ENCODE measurements at places on chromosomes 16 and 17.
A peak's percentile ranks its signal among the peaks of the same experiment; 100 is the strongest.

DNA sequence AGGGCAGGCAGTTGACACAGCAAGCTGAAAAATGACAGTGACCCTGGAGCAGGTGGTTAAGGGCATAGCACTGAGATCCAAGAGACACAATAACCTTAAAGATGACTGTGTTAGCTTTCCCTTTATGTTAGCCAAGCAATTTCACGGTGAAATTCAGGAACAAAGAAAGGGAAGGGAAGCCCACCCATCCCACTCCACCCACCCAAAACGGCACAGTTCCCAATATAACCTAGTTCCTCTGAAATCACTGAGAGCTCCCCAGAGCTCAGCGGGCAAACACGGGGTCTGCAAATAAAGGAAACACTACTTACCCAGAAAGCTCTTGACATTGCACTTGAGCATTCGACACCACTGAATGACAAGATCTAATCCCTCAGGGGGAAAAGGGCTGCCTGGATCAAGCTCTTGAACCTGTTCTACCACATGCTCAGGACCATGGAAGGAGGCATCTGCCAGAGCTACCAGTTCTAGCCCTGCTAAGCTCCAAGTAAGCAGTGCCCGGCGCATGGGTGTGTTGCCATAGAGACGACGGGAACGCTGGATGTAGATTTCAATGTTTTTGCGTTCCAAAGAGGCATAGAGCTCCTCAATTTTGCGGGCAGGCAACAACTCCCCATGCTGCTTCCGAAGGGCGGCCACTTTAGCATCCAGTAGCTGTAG lies 10.6 kb downstream of the BLTP2 start:
- no peak for DNase-seq

- DNase-seq, result no peak
These were observed 65.1 kb upstream of the MED9 start for GRCh38 chr17:17411692-17412091.

DNA sequence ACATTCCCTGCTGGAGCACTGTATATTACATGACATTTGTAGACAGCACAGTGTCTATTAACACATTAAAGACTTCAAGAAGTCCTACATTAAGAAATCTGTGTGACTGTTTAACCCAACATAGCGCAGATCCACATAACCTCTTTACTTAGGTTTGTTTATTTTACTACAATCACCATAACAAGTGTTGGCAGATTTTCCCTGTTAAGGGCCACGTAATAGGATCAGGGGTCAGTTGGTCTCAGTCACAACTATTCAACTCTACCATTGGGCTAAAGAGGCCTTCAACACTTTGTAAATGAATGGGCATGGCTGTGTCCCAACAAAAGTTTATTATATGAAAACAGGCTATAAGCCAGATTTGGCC lies 51.3 kb upstream of the ADORA2B start:
- no peak for DNase-seq

GRCh38 chr16:66954097-66954659 lies 6.9 kb upstream of the CES3 start:
- DNase-seq, result peak; percentile 68

DNA sequence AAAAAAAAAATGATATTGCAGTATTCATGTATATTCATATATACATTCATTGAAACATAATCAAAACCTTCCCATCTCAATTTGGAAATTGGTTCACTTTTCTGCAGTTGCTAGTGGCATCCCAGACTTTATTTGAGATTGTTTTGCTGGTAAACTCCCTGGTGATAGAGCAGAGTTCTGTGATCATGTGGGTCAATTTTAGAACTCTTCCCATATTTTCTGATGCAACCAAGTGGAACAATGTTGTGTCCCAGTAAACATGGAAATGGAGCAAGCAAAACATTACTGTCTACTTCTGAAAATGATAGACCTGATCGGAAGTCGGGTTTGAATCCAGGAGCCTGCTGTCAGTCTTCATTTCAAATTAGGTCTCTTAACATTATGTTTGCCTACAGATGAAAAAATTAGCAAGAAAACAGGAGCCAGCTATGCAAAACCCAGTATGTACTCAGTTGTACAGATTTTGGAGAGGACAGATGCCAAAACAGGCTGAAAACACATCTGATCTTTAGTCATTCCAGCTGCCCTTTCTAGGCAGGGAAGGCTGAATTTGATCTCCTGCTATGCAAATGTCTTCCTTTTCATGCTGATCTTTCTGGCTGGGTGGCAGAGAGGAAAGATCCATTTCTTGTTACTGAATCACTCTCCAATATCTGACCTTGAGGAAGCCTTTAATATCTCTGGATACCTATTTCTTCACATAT lies 786.6 kb upstream of the SOX9 start:
- no peak for DNase-seq

DNA sequence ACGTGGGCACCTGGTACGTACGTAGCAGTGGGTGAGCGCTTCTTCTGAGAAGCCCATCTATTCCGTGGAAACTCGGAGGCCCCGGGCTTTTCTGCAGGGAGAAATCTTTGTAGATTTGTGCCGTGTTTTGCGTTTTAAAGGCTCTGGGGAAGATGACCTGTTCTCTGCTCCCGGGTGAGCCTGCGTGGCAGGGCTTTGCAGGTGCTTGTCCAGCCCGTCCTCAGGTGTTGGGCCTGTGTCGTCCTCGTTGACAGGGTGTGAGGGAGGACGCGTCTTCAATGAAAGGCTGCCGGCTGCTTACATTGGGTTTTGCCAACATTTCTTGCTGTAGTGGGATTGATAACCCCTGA lies 87.5 kb upstream of the ZNF750 start:
- DNase-seq, result no peak

- DNase-seq, result no peak
These were observed 204.9 kb upstream of the CDH13 start for GRCh38 chr16:82421851-82422250.

GRCh38 chr17:17535957-17536356 lies 39.8 kb upstream of the RASD1 start:
- DNase-seq, result peak; percentile 88

DNA sequence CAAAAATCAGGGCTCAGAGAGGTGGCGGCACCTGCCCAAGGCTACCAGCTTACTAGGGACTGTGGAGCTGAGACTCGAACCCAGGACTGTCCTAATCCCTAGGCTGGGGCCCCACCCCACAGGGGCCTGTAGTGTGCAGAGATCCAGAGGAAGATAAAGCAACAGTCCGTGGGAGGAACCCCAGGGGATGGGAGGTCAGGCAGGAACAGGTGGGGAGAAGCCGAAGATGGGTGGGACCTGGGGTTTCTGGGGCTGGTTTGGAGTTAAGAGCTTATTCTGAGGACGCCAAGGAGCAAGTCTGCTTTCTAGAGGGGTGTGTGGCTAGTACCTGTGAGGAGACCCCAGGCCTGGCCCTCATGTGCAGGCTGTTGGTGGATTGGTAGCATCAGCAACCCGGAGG lies 14.9 kb downstream of the C16orf74 start:
- DNase-seq, result no peak

DNA sequence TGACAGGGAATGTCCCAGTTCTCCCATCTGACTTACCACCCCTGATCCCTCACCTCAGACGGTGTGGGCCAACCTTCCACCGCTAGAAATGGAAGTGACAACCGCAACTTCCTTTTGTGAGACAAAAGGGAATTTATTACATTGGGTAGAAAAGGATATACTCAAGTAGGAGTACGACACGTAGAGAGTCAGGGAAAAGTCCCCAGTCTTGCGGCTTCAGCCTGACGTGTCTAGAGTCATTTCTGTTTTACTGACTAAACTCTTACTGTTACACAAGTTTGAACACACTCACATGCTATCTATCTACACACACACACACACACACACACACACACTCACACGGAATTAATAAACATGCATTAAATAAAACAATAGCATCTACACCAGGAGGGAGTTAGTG lies 178.9 kb downstream of the COPRS start:
- DNase-seq, result no peak

DNA sequence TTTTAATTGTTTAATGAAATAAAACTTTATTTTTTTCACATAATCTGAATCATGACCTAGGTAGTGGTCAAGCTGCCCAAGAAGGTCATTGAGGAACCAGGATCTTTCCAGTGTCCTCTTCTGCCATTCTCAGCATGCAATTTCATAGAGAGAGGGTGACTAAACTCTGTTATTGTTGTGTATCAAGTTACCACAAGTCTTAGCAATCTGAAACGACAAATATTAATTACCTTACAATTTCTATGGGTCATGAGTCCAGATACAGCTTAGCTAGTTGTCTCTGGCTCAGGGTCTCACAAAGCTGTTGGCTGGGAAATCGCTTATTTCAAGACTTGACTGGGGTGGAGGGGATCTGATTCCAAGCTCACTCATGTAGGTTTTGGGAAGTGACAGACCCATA lies 37.6 kb downstream of the FTO start:
- no peak for DNase-seq

DNA sequence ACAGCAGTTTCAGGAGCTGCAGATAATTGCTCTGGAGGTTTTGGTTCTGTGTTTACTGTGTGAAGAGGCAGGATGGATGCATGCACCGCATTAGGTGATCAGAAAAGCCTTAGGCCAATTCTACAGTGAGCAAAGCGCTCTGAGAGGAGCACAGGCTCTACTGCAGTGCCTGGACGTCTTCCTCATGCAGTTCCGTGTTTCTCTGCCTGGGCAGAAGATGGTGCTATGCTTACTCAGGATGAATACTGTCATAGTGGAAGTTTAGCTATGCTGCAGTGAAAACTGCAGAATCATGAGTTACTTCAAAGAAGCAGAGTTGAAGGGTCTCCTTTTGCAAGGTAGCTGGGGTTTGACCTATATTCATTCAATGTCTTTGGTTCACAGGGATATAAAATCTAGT lies 1012.4 kb downstream of the KCNJ18 start:
- no peak for DNase-seq

- no peak for DNase-seq
These were observed at the start of gene TPSG1 for GRCh38 chr16:1225051-1225451. TPSG1 (minus strand) TSS chr16:1225268; CDS start chr16:1225252, 16 bp downstream.

- no peak for DNase-seq
These were observed 51.8 kb downstream of the SF3B3 start for GRCh38 chr16:70575376-70575775.

DNA sequence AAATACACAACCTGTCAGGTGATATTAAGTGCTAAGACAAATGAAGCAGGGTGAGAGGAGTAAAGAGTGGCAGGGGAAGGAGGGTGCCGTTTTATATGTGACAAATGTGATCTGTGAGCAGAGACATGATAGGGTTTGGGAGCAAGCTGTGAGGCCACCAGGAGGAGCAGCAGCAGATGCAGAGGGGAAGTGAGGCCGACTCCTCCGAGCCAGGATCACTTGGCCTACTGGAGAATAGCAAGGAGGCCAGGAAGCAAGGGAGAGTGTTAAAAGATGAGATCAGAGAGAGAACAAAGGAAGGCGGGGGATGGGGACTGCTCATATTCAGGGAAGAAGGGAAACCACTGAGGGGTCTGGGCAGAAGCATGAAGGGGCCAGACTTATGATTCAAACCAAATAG lies 129.4 kb downstream of the TANGO6 start:
- DNase-seq, result no peak

- no peak for DNase-seq
These were observed 19.9 kb downstream of the LDHD start for GRCh38 chr16:75096656-75097055.

DNA sequence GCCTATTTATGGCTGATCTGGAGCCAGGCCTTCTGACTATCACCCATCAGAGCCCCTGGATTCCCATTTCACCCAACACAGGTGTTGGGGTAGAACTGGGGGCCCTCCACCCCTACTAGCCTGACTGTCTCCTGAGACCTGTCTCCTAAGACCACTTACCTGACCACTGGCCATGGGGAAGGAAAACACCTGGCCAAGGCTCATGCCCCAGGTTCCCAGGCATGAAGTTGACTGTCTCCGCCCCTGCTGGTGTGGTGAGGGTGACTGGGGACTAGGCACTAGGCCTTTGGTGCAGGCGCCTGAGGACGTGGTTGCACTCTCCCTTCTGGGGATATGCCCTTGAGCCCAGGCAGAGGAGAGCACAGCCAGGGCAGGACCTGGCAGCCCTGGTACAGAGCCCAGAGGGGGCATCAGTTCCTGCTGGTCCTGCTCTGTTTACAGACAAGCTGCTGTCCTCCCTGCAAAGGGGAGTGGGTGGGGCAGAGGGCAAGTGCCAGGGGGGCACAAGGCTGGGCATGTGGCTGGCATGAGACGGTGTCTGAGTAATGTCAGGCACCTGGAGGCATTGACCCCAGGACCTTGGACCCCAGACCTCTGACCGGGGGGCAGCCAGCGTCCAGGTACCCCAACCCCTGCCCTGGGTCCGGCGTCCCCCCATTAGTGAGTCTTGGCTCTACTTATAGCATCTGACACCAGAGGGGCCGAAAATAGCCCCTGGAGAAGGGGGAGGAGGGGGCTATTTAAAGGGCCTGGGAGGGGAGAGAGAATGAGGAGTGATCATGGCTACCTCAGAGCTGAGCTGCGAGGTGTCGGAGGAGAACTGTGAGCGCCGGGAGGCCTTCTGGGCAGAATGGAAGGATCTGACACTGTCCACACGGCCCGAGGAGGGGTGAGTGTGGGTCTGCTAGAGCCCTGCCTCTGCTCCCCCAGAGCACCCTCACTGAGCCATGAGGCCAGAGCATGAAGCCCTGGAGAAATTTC lies at the start of gene TCAP:
TCAP (plus strand) TSS at position 769 of the 981 bp plus-strand sequence; CDS start at position 780, 11 bp downstream.
- peak; percentile 69 for DNase-seq

DNA sequence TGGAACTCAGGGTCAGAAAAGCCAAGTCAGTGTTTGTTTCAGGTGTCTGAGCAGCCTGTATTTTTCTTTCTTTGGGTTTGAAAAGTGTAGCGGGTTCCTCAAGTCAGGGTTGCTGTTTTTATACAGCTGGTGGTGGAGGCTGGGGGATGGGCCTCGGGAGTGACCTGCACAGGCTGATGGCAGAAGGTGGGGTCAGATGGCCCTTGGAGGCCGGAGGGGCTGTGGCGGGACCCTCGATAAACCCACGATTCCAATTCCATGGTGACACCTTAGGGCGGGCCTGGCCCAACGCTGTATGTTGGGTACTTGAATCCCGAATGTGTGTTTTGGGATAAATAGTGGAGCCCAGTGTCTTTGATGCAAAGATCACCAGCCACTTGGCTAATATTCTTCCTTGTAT lies 28.7 kb downstream of the COX4I1 start:
- no peak for DNase-seq

- no peak for DNase-seq
These were observed 3.3 kb upstream of the LAT start for GRCh38 chr16:28981517-28981916.

DNA sequence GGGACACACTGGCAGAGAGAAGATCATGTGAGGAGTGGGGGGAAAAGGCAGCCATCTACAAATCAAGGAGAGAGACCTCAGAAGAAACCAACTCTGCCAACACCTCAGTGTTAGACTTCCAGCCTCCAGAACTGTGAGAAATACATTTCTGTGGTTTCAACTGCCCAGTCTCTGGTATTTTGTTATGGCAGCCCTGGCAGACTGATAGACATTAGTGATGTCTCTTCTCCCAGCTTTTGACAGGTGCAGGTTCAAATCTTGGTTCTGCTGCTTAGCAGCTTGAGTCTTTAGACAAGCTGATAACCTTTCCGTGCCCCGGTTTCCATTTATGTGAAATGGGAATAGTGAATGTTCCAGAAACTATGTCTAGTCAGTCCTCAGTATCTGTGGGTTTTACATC lies 199.5 kb downstream of the SNX29 start:
- no peak for DNase-seq

Measured in left ventricle myocardium inferior (tissue), 1 donor.